Fibroblast of skin of right biceps (primary cell): ENCODE measurements at places on chromosomes 4 and X.

- DNase-seq = no peak
Measured at GRCh38 chr4:44545781-44546180, 97.2 kb upstream of the KCTD8 start.

DNA sequence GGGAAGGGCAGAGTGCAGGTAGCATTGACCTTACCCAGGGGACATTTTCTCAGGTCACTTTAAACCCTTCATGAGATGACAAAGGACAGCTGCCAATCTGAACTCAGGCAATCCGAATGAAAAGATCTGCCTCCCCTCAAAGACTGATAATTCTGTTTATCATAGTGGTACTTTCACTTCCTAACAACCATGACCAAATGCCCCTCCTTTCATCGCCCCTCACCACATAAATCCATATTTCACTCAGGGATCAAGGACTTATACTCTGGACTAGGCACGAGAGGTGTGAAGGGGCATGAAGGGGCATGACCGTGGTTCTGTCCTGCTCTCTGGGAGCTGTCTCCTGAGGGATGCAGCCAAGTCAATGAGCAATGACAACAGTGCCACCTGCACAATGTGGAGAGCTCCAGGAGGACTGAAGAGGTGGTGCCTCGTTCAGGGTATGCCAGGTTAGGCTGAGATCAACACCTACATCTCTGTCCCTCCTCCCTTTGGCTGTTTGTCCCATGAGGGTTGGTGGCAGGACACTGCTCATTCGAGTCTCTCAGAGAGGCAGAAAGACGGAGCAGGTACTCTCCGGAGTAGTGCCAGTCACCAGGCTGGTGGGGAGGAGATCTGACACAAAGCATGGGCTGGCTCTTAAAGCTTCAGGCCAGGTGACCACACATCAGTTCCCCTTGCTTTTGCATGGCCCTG, 12.5 kb downstream of the HS3ST1 start:
- no peak for DNase-seq

GRCh38 chrX:7435822-7436221, 287.9 kb upstream of the PUDP start:
- DNase-seq = peak; percentile 0

DNA sequence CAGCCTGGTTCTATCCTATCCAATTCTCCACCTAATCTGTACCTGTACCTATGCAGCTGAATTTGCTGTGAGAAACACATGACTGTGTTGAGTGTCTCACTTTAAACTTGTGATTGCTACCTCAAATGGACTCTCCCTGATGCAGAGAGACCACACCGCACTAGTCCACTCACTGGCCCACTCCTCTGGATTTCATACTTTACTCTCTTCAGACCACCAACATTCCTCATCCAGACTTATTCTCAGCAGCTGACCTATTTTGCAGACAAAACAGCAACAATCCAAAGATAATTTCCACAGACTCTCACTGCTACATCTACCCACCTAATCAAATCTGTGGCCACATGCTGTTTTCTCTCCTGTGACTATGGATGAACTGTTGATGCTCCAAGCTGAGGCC, 45.2 kb downstream of the ACSL4 start:
- no peak for DNase-seq

DNA sequence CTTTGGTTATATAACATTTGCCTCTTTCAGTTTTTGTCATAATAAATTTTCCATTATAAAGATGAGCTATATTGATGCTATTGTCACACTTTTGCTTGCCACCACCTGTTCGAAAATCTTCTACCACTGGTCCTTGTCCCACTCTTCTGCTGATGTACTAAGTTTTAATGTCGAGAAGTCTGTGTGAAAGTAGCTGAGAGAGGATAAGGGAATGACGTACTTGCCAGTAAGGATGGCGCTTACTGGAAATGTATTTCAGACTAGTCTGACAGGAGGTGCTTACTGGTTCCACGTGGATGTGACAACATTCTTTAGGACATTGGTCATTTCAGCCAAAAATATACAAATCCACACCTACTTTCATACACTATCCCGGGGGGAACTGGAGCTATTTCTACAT, 132.7 kb upstream of the NR3C2 start:
- no peak for DNase-seq

GRCh38 chr4:110970642-110971041, 347.8 kb upstream of the PITX2 start:
- DNase-seq = peak; percentile 55

- DNase-seq = no peak
Measured at GRCh38 chr4:183995570-183995969, 90.5 kb downstream of the STOX2 start.

- DNase-seq = peak; percentile 74
Measured at GRCh38 chrX:149495573-149496071, 9.5 kb downstream of the IDS start.

DNA sequence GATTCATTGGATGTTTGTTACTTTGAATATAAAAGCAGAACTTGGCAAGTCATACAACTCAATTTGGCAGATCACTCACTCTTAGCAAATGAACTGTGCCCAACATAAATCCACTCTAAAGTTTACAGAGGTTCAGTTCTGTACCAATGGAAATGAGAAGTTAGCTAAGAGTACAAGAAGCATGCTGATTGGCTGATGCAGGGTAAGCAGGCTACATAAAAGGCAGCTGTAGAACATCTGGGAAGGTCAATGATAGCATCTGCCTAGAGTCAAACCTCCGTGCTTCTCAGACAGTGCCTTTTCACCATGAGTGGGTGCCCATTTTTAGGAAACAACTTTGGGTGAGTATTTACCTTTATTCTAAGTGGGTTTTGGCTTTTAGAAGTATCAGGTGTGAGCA, at the start of gene TDO2:
Gene TDO2 (plus strand): TSS at position 244 of the 400 bp plus-strand sequence. CDS start 63 bp downstream, at position 307.
- DNase-seq = no peak

DNA sequence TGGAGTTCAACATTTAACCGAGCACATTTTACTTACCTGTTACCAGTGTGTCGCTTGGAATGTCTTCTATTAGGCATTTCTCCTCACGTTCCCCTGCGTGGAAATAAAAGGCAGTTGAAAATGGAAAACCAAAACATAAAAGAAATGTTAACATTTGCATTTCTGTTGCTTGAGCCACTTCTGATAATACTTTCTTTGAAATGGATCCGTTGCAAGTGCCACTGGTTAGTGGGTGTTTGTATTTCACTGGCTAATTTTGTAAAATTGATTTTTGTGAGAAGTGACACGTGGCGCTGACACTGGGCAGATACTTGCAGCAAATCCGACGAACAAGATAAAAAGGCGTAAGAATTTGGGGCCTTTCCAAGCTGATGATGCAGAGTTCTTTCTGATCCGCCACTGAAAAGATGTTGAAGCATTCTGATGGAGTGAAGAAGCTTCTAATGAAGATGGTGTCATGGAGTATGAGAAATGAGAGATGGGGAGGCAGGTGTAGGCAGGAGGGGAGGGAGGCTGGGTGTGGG, 18.8 kb downstream of the SPON2 start:
- DNase-seq = no peak

GRCh38 chr4:35993606-35994005, 250.7 kb downstream of the ARAP2 start:
- no peak for DNase-seq

DNA sequence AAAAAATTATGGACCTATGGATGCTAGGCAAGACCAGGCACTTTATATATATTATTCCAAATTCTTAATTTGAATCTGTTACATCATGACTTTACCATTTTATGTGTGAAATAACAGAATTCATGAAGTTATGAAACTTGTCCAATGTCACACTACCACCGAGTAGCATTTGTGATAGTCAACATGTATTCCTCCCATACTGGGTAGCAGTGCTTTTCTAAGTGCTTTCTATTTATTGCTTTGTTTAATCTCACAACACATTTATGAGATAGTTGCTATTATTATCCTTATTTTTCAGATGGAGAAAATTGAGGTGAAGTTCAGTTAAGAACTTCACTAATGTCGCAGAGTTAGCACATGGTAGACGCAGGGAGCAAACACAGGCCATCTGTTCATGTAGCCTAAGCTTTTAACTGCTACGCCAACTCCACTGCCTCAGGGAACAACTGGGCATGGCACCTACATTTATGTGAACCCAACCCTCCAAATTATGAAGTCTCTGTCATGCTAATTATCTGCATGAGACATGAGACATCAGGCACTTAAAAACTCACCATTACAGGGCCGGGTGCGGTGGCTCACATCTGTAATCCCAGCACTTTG, 20.8 kb downstream of the GUCY1A1 start:
- DNase-seq = no peak

- no peak for DNase-seq
Measured at GRCh38 chr4:173057901-173058300, 110.7 kb upstream of the GALNT7 start.

GRCh38 chr4:793941-794621, 31.8 kb downstream of the CPLX1 start:
- no peak for DNase-seq

DNA sequence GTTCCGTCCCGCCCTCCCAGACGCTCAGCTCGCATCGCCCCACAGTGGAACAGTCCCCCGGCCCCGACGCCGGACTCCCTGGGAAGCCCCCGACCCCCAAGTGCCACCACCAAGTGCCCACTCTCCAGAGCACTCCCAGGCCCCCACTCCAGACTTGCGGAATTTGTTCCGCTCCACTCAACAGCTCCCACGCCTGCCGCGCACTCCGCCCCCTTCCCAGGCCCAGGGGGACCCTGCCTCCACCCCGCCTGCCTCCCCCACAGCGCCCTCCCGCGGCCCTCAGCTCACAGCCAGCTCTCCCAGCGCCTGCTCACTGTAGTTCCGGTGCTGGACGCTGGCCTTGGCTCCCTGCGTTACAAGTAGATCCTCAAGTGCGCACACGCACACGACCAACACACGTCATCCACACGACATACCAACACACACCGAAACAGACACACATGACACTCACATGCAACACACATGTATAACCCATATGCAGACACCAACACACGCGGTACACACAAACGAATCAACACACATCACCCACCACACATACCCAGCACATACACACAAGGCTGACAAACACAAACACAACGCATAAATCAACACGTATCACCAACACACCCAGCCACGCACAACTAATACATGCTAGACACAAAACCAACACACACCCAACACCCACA, 8.0 kb downstream of the MSX1 start:
- DNase-seq = peak; percentile 46

DNA sequence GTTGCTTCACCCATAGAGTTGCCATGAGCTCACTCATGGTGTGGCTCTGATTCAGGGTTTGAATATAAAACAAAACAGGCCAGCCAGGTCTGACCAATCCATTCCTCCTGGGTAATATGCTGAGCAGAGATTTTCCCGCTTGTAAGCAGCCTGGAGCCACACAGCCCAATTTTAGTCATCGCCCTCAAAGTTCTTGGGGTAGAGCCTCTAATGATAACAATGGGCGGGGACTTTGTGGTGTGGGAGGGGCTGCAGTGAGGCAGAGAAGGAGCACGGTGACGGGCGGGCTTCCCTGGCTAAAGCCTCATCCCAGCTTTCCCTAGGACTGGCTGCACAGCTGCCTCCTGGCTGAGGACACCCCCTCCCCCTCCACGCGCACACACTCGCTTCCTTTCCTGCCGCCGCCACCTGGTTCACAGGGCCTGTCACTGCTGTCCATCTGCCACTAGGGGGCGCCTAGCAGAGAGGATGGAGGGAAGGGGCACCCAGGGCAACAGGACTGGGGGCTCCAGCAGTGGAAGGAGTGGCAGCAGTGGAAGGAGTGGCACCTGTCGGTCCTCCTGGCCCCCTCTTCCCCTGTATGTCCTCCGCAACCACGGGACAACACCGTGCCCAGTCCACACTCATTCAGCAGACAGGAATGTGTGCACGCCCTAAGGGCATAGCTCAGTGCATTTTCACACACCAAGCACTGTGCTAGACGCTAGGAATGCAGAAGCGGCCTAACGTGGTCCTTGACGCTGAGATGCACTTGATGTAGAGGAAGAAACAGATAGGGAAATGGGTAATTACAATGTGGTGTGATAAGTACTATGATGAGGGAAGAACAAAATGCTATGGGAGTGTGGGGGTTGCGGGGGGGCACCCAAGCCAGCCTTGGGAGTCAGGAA, 26.8 kb downstream of the PRPS1 start:
- peak; percentile 85 for DNase-seq

- no peak for DNase-seq
Measured at GRCh38 chr4:93918856-93919255, 90.3 kb downstream of the ATOH1 start.

GRCh38 chr4:2781911-2782310, 11.0 kb upstream of the SH3BP2 start:
- DNase-seq = no peak

- no peak for DNase-seq
Measured at GRCh38 chrX:150940844-150941495, 42.2 kb upstream of the HMGB3 start.

- no peak for DNase-seq
Measured at GRCh38 chr4:150332086-150332485, 249.9 kb upstream of the MAB21L2 start.

DNA sequence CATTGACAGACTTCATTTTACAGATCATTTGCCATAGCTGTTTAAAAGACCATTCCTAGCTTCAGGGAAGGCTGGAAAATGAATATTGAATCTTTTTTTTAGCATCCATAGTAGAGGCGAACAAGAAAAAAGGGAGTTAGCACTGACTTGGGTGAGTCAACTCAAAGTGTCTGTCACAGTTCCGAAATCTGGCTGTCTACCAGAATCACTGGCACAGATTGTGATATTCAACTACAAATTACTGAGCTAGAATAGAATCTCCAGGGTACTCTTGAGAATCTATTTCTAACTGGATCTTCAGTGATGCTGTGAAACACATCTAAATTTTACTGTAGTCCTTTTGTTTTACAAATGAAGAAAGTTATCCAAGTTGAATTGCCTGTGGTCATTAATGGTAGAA, 31.5 kb downstream of the SEC24B start:
- peak; percentile 7 for DNase-seq

DNA sequence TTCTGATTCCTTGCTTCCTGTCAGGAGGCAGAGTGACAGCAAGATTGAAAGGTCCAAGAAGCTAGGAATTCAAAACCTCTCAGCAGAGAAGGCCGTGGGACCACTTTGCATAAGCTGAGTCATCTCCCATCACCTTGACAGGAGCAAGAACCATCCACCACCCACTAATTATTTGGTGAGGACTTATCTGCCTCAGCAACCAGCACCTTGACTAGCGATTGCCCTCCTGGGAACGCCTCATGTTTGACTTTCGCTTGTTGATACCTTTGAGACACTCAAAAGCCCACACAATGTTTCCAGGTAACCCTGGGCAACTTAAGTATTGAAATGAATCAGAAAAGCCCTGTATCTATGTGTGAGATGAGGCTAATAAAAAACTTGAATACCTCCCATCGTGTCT, 233.5 kb upstream of the GYPA start:
- DNase-seq = no peak

DNA sequence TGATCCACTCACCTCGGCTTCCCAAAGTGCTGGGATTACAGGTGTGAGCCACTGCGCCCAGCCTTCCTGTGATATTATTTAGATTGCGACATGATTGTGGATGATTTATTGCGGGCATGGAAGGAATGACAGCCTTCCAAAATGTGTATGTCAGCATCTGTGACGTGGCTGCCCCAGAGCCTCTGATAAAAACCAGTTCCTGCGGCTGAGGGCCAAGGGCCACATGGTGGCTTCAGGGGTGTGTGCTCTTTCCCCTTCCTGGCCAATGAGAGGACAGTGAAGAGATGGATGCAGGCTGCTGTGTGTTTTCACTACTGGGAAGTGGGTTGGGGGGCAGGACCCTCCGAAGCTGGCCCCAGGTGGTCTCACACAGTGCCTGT, 57.4 kb upstream of the HGFAC start:
- no peak for DNase-seq
